ENCODE measurements at places on chromosomes 12 and 14. TPM values are rescaled to one million over a fixed set of nuclear protein-coding genes. Genes with fewer than 3 reads are reported as not detected.
A peak's percentile ranks its signal among the peaks of the same experiment; 100 is the strongest.

DNA sequence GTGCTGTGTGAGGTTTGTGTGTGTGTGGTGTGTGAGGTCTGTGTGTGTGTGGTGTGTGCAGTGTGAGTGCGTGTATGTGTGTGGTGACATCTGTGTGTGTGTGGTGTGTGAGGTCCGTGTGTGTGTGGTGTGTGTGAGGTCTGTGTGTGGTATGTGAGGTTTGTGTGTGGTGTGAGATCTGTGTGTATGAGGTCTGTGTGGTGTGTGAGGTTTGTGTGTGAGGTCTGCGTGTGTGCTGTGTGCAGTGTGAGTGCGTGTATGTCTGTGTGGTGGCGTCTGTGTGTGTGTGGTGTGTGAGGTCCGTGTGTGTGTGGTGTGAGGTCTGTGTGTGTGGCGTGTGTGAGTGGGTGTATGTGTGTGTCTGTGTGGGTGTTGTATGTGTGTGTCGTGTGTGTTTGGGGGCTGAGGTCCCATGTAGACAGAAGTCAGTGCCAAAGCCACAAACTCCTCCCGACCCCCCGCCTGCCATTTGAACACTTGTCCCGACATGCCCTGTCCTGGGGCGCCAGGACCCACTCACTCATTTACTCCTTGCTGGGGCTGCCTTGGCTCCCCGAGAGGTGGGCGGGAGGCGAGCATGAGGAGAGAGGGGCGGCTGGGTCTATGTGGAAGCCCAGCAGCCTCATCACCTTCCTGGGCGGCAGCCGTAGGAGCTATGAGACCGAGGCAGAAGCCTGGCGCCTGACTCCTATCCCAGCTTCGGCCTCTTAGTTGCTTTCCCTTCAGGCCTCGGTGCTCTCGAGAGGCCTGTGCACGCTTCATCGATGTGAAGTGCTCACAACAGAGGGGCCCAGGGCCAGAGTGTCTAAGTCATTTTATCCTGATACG is 20.5 kb downstream of the RILPL1 start:
- peaks cover 19% of the 10 kb centered on the region for H3K36me3 ChIP-seq
- DNase-seq = no peak
- no peaks in the 10 kb centered on the region for H3K4me1 ChIP-seq

- no peak for DNase-seq
- no peak overlapping the region for H3K27ac ChIP-seq
Observed at GRCh38 chr12:75439930-75440329, 40.6 kb upstream of the GLIPR1 start.

- H3K27me3 ChIP-seq = no peaks in the 10 kb centered on the region
- no peak overlapping the region for H3K4me3 ChIP-seq
- no peak for DNase-seq
- H3K36me3 ChIP-seq = no peaks in the 10 kb centered on the region
- H3K27ac ChIP-seq = no peak overlapping the region
- peaks cover 5% of the 10 kb centered on the region for H3K4me1 ChIP-seq
Observed at GRCh38 chr14:58563978-58564377, 73.8 kb upstream of the DACT1 start.

- peaks cover 12% of the 10 kb centered on the region for H3K27me3 ChIP-seq
- peak; percentile 51 for DNase-seq
- H3K36me3 ChIP-seq = peaks cover 19% of the 10 kb centered on the region
- H3K4me3 ChIP-seq = no peak overlapping the region
Observed at GRCh38 chr12:53190108-53190729, 9.5 kb upstream of the CSAD start.

DNA sequence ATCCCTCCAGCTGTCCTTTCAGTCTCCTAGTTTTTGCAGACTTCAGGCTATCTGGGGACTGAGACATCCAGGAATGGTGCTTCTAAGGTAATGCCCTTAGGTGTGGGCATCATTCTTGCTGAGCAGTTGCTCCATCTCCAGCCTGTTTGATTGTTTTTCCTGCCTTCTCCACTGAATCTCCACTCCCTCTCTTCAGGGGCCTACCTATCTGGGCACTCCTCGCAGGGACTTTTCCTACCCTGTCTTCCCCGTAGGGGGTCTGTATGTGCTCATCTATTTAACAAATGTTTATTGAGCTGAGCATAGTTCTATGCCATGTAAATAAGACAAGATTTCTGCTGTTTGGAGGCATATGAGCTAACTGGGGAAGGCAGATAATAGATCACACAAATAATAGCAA is 2.5 kb downstream of the FITM1 start:
- H3K27ac ChIP-seq = no peak overlapping the region
- H3K4me1 ChIP-seq = peaks cover 16% of the 10 kb centered on the region
- DNase-seq = no peak
- no peaks in the 10 kb centered on the region for H3K27me3 ChIP-seq
- H3K36me3 ChIP-seq = peaks cover 1% of the 10 kb centered on the region

DNA sequence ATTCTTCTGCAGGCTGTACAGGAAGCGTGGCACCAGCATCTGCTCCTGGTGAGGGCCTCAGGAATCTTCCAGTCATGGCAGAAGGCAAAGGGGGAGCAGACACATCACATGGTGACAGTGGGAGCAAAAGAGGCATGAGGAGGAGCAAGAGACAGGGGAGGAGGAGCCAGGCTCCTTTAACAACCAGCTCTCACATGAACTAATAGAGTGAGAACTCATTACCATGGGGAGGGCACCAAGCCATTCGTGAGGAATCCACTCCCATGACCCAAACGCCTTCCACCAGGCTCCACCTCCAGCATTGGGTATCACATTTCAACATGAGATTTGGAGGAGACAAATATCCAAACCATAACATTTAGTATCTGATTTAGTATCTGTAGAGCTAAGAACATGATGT is 14.7 kb upstream of the TRIM9 start:
- no peak overlapping the region for H3K27ac ChIP-seq
- DNase-seq = no peak
- H3K4me3 ChIP-seq = no peak overlapping the region
- no peaks in the 10 kb centered on the region for H3K4me1 ChIP-seq

GRCh38 chr12:109652233-109652976 is 61.2 kb upstream of the FAM222A start:
- no peak overlapping the region for H3K27ac ChIP-seq
- H3K4me3 ChIP-seq = no peak overlapping the region
- DNase-seq = no peak
- no peaks in the 10 kb centered on the region for H3K36me3 ChIP-seq

- peaks cover 12% of the 10 kb centered on the region for H3K27me3 ChIP-seq
- peak overlapping the region; percentile 86 for H3K4me3 ChIP-seq
- peak; percentile 62 for DNase-seq
- peaks cover 12% of the 10 kb centered on the region for H3K4me1 ChIP-seq
- H3K36me3 ChIP-seq = no peaks in the 10 kb centered on the region
Observed at GRCh38 chr14:34059925-34060650, 109.2 kb upstream of the EGLN3 start.

DNA sequence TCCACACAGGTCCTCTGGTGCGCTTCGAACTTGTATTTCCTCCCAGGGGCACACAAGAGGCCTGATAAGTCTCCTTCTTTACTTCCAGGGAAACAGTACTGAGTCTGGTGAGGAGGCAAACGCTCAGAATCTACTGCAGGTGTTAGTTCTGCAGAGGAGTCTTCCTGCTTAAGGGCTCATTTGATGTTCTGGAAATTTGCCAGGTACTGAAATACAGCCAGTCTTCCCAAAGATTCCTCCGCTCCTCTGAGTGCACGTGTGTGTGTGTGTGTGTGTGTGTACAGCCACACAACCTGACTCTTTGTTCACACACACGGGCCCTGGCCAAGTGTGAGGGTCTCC is 92.0 kb downstream of the FBXL14 start:
- no peak for DNase-seq
- H3K4me3 ChIP-seq = no peak overlapping the region
- H3K36me3 ChIP-seq = peaks cover 6% of the 10 kb centered on the region
- H3K27ac ChIP-seq = no peak overlapping the region
- H3K4me1 ChIP-seq = no peaks in the 10 kb centered on the region
- no peaks in the 10 kb centered on the region for H3K27me3 ChIP-seq

GRCh38 chr12:86389949-86390348 is 133.8 kb upstream of the MGAT4C start:
- no peaks in the 10 kb centered on the region for H3K36me3 ChIP-seq
- H3K27ac ChIP-seq = no peak overlapping the region
- H3K27me3 ChIP-seq = no peaks in the 10 kb centered on the region
- no peaks in the 10 kb centered on the region for H3K4me1 ChIP-seq
- no peak for DNase-seq

- no peak for DNase-seq
- H3K4me1 ChIP-seq = no peaks in the 10 kb centered on the region
- H3K27ac ChIP-seq = no peak overlapping the region
- H3K4me3 ChIP-seq = no peak overlapping the region
Observed at GRCh38 chr14:32905013-32905412, 33.7 kb upstream of the NPAS3 start.

Gene ZFP36L1
- total RNA-seq = 368 TPM

Gene PCED1B
- total RNA-seq = 1.1 TPM

Gene HCAR3
- total RNA-seq = not detected

Gene FOXA1
- total RNA-seq = 196 TPM

Gene COX6A1
- total RNA-seq = 318 TPM
